ENCODE measurements at places on chromosomes 1 and 21.

- no peak for DNase-seq
These were observed 6.7 kb upstream of the CSRP1 start for GRCh38 chr1:201513498-201514243.

DNA sequence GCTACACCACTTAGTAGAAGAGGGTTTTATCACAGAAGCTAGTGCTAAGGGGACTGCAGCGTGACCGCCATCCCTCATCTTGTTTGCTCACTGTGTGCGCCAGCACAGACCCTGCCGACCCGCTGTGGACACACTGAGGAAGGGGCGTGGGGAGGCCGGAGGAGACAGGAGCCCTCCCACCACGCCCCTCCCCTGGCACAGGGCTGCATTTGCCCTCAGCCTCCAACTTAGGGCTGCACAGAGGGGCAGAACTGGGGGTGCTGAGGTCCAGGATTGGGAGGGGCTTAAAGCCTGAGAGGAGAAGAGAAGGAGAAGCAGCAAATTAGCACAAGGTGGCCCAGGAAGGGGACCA, 37.2 kb downstream of the RRP1 start:
- DNase-seq = no peak

DNA sequence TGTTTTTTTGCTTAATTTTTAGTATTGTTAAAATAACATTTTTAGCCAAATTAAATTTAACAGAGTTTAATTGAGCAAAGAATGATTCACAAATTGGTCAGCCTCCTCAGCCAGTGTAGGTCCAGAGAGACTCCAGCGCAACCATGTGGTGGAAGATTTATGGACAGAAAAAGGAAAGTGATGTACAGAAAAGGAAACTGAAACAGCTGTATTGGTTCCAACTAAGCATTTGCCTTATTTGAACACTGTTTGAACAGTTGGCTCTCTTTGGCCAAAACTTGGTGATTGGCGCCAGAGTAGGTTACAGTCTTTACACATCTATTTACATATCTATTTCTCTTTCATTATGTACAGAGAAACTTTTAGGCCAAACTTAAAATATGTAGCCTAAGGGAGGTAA, 19.4 kb downstream of the RPS6KC1 start:
- DNase-seq = peak; percentile 72

DNA sequence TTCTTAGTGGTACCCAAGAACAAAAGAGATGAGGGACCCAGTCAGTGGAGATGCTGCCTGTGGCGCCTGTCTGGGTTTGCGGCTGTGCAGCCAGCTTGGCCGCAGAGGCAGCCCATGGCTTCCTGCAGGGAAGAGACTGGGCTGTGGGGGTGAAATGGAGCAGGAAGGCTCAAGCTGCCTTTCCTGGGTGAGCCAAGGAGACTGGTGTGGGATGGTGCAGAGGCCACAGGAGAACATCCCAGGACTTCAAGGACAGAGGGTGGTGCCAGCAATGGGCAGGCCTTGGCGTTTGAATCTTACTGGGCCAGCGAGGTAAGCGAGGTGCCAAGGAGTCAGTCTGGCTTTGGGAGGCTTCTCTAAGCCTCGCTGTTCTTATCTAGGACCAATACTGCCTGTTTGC, 26.4 kb downstream of the KCNA10 start:
- DNase-seq = no peak

DNA sequence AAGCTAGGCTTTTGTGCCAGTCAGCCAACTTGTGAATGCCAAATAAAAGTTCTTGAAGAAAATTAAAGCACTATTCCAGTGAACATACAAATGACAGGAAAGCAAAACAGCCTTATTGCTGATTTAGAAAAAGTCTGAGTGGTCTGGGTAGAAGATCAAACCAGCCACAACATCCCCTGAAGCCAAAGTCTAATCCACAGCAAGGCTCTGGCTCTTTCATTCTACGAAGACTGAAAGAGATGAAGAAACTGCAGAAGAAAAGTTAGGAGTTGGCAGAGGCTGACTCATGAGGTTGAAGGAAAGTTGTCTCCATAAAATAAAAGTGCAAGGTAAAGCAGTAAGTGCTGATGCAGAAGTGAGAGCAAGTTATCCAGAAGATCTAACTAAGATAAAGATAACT, 65.9 kb downstream of the LHX4 start:
- DNase-seq = no peak

- DNase-seq = no peak
These were observed 34.1 kb downstream of the UBASH3A start for GRCh38 chr21:42437786-42438185.

- no peak for DNase-seq
These were observed 29.5 kb downstream of the LMO4 start for GRCh38 chr1:87358219-87358618.

DNA sequence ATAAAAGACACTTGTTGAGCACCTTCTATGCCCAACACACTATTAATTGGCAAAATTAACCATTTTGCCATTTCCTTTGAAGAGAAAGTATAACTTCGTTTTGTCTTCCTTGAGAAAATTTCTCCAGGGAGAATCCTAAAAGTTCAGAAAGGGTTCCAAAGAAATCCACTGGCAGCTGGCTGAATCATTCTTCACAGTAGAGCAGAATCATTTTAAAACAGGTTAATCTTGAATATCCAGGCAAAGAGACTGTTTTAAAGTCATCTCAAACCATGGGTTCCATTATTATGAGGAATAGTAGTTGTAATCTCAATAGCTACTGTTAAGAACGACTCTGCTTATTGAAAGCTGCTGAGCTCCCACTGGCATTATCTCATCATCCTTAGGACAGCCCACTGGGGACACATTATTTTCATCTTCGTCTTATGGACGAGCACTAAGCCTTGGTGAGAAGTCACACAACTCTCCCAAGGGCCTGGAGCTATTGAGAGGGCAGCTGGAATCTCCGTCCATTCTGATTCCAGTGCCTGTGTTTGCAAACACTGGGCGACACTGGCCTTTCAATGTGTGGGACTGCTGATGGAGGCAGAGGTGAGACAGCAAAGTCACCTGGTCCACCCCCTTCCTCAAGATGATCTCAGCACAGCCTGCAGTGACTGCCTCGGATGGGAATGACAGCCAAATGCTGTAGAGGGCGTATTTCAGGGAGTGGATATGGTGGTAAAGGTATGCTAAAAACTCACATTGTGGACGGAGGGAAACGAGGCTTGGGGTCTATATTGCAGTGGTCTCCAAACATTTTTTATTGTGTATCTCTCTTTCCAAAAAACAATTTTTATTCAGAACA, 15.3 kb upstream of the PGBD5 start:
- DNase-seq = no peak

- no peak for DNase-seq
These were observed 21.6 kb downstream of the PLA2G2A start for GRCh38 chr1:19957779-19958178.

DNA sequence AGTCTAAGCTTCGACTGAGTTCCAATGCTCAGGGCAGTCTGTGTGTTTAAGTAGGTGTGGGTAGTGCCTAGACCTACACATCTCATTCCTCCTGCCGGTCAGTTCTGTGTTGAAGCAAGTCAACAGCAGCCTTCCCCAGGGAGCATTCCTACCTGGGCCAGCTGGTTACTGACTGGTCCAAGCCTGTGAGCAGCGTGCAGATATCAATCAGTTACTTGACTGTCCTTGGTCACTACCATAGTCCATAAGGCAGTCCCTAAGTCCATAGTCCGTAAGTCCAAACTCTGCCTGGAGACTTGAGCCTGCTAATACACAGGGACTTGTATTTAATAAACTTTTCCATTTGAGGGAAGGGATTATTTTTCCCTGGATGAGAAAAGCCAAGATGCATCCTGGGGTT, 171.9 kb downstream of the PGBD5 start:
- DNase-seq = no peak

DNA sequence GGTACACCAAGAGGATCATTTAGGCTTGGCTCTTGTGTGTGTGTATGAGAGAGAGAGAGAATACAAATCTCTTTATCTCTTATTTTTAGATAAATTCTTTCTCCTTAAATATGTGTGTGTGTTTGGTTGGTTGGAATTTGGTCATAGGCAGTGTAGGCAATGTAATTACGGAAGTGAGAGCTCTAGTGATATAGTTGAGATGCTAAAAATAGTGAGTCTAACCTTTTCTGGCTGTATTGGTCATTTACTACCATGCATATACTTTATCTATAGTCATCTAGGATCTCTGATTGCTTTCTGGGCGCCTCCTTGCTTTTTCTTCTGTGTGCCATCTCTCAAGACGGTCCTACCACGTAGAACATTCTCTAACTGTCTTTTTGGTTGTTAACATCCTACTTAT, 250.2 kb downstream of the NUF2 start:
- no peak for DNase-seq

GRCh38 chr1:24317956-24318614, 1.1 kb upstream of the GRHL3 start:
- peak; percentile 61 for DNase-seq

DNA sequence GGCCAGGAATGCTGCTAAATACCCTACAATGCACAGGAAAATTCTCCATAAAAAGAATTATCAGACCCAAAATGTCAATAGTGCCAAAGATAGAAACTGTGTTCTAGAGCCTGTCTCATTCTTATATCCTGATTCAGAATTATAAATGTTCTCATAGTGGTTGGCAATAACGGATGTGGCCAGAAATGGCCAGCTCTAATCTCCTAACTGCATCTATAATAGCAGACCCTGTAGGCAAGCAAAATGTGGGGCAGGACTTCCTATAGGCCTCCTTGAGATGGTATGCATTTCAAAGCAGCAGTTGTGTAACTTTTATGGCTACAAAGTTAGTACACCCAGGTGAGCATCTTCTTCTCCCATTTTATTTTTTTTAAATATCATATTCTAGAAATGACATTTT, 95.9 kb upstream of the SGIP1 start:
- DNase-seq = no peak

GRCh38 chr1:110607536-110608230, 1.5 kb upstream of the KCNA2 start:
- DNase-seq = no peak

- no peak for DNase-seq
These were observed 184.5 kb downstream of the KAZN start for GRCh38 chr1:14782741-14783591.

DNA sequence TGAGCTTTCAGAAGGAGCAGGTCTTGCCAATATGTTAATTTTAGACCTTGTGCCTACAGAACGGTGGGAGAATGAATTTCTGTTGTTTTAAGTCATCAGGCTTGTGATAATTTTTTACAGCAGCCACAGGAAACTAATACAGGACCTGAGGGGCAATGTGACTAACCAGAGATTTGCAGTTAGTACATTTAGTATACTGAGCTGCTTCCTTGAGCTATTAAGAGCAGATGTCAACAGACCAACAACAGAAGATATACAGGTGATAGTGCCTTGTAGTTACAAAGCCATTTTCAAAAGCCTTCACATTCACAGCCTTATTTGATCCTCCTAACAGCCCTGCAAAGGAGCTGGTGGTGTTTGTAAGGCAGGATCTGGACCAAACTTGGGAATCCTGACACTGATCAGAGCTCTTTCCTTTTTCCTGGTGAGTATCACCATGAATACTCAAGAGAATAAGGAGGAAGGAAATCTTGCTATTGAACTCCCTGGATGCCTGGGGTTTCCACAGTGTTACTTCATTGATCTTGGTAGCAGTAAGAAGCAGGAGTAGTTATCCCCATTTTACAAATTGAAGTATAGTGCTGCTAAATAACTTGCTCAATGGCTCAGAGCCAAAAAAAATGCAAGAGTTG, 4.7 kb upstream of the SLAMF1 start:
- no peak for DNase-seq

DNA sequence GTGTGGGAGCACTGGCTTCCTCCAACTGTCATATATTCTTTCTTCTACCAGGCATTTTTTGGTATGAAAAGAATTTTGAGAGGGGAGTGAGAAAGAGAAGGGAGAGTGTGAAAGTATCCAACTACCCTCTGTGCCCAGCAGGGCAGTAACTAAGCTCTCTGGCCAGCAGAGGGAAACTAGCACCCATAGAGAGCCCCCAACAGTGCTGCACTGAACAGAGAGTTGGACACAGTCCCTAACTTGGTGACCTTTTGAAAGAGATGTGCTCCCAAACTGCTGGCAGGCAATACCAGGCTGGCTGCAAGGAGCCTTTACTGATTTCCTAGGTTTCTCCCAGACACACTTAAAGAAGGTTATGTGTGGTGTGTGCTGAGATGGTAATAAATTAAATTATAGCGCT, 118.8 kb upstream of the PBX1 start:
- DNase-seq = peak; percentile 42
